Stimulated activated CD4-positive, alpha-beta T cell treated with anti-CD3 and anti-CD28 coated beads, TNF-alpha, amount 100 ng/mL, for 1 hour (primary cell): ENCODE measurements at places on chromosomes 2 and 18.

- no peak for DNase-seq
These were observed 26.9 kb downstream of the ANO7 start for GRCh38 chr2:241215421-241215820.

GRCh38 chr18:58125756-58126155, 81.7 kb downstream of the NEDD4L start:
- DNase-seq = no peak

DNA sequence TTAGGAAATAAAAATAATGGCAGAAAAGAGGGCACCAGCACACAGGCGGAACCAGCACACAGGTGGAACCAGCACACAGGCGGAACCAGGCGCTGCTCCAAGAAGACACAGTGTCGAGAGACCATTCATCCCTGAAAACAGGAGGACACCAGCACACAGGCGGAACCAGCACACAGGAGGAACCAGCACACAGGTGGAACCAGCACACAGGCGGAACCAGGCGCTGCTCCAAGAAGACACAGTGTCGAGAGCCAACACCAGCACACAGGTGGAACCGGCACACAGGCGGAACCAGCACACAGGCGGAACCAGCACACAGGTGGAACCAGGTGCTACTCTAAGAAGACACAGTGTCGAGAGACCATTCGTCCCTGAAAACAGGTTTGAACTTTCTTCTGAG, 115.5 kb upstream of the TMEM18 start:
- no peak for DNase-seq

- no peak for DNase-seq
These were observed 21.5 kb upstream of the CDKL4 start for GRCh38 chr2:39265315-39265714.

GRCh38 chr18:34947711-34948125, 93.5 kb upstream of the MAPRE2 start:
- DNase-seq = no peak

DNA sequence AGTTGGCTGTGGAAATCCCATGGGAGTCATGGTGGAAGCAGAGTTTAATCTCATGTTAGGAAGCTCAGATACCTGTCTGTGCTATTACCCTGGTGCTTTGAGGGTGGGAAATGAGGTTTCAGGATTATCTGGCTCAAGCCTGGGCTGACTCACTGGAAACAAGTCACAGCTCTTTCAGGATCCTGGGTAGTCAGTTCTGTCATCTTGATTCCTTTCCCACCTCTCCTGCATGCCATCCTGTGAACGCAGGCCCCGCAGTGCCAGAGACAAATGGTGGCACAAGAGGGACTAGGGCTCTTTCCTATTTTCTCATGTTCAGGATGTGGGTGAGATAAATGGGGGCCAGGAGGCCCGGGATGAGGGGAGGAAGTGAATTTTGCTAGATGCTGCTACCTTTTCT, 3.7 kb upstream of the FAM136A start:
- DNase-seq = no peak

- no peak for DNase-seq
These were observed 436.0 kb upstream of the CWC22 start for GRCh38 chr2:180442860-180443644.

DNA sequence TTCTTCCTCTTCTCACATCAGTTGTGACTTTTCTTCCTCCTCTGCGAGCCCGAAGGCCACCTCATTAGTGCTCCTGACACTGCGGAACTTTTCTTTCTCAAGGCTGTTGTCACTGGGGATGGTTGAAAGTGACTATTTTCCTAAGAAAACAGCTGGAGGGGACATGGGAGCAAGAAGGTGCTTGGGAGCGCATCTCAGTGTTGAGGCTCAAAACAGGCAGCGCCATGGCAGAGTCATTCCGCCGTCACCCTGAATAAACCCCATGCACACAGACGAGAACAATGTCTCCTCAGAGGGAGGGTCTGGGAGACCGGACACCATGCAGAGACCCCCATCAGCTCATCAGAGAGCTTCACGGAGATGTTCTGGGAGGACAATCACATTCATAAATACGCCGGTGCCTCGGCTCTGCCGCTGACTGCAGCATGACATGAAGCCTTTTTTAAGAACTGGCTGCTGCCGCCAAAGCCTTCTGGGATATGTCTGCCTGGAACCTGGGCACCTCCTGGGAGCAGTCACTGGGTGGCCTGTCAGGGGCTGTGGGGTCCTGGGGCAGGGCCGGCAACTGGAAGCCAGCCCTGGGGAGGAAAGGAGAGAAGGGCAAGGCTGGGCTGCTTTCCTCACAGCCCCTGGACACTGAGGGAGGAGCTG, 19.2 kb downstream of the ATOH8 start:
- DNase-seq = no peak

GRCh38 chr2:143219266-143219665, 90.0 kb downstream of the ARHGAP15 start:
- no peak for DNase-seq

DNA sequence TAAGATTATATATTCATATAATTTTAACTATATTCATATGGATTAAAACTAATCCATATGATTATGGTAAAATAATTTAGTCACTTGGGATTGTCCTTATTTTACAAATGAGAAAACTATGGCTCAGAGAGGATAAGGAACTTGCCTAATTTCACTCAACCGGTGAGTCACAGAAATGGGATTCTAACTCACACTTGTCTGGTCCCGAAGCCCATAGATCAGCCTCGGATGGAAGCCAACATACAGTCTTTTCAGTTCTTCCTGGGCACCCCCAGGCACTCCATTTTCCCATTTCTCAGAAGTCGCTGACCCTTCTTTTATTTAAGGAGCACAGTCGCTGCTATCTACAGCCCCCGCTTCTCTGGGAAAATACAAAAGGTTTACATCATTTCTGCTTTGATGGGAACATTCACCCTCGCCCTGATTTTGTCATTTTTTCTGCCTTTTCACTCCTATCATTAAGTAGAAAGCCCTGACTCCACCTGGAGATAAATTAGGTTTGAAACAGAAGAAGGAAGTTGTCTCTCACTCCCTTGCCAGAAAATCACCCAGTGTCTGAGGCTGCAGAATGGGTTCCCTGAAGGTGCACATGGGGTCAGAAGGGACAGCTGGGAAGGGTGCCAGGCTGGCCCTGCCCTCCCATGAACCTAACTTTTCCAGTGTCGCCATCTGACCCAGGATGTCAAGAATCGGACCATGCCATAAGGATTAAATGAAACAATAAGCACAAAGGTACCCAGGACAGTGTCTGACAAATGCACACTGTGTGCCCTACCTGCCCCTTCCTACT, 36.6 kb downstream of the CYP1B1 start:
- no peak for DNase-seq

- DNase-seq = no peak
These were observed 133.0 kb upstream of the MYO3B start for GRCh38 chr2:170044751-170045478.

DNA sequence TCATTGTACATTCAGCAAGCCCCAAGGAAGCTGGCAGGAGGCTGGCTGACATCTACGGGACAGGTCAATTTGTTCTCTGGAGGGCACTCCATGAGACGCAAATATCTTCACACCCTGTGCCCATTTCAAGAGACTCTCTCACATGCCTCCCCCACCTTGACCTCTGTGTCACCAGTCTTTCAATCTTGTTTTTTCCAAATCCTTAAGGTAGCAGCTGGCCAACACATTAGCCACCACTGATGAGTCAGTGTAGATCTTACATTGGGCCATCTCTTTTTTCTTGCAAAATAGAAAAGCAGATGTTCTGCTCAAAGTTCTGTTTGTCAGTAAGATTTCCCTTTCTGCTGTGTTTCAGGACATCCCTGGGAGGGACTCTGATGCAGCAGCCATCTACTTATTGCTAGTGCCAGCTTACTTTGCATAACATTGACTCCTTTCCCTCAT, 1.7 kb upstream of the DPP4 start:
- DNase-seq = no peak

GRCh38 chr2:17805166-17805565, 11.1 kb upstream of the MSGN1 start:
- DNase-seq = no peak

DNA sequence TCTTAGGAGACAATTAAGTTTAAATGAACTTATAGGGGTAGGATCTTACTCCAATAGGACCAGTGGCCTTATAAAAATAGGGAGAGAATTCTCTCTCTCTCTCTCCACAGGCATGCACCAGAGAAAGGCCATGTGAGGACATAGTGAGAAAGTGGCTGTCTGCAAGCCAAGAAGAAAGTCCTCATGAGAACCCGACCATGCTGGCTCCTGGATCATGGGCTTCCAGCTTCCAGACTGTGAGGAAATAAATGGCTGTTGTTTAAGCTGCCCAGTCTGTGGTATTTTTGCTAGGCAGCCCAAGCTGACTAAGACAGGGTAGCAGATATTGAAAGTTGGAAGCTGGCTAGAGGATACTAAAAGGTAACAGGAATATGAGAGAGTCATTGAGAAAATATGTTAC, 454.0 kb downstream of the NBAS start:
- no peak for DNase-seq

- DNase-seq = no peak
These were observed 14.1 kb downstream of the TLK1 start for GRCh38 chr2:171146633-171147032.

DNA sequence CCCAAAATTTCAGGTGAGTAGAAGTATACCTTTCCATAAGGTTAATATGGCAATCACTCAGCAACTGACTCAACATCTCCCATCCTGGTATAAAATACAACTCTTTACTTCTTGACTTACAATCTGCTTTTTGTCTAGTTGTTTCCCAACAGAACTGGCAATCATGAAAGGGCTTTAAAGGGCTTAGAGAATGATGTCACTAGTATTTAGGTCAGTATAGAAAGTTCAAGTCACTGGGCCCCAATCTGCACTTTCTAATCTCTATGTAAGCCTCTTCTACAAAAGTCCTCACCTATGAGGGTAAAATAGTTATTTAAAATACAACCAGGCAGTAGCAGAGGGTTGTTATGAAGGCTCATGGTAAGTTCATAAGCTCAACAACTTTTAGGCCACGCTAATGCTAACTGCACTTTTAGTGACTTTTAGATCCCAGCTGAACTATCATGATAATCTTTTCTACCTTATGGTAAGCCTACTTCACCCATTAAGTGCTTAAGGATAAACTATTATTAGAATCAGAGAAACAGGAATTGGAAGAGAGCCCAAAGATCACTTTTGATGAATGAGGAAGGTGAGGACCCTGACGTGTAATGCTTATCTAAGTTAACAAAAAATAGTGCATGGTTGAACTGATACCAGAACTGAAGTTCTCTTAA, 79.6 kb downstream of the GORASP2 start:
- no peak for DNase-seq

GRCh38 chr2:156343940-156344301, 11.4 kb upstream of the NR4A2 start:
- no peak for DNase-seq

- no peak for DNase-seq
These were observed 38.4 kb downstream of the YPEL5 start for GRCh38 chr2:30185178-30185577.

GRCh38 chr2:237101118-237101979, 15.7 kb downstream of the COPS8 start:
- DNase-seq = no peak

DNA sequence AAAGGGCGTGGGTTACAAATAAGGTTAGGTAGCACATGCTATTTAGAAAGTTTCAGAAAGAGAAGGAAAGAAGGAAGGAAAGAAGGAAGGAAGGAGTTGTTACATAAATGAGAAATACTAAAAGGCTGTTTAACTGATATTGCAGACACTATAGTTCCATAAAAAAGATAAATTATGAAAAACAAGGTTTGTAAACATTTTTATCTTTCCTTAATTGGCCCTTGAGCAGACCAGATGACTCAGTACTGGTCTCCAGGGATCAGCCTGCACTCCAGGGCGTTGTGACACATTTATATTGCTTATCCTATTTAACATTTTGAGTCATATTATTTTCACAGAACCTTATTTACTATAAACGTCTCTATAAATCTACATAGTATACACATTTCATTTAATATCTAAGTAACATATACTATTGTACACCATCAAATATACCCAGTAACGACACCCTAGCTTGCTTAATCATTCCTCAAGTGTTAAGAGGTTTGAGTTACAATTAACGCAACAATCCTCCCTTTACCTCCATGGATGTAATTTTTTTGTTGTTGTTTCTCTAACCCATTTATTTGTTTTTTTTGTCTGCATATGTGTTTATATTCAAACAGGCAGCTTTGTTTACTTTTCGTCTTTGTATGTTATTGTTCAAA, 2.8 kb upstream of the RAB31 start:
- DNase-seq = no peak

- no peak for DNase-seq
These were observed 25.9 kb upstream of the SULT1C4 start for GRCh38 chr2:108351889-108352288.

- DNase-seq = no peak
These were observed at the start of gene NGEF for GRCh38 chr2:233013027-233013461. Gene NGEF, minus strand, starts transcription at chr2:233013256. Its CDS starts 38,366 bp downstream, at chr2:232974890.

GRCh38 chr2:23645230-23645808, 260.3 kb downstream of the KLHL29 start:
- no peak for DNase-seq

- DNase-seq = no peak
These were observed 223.5 kb downstream of the NEDD4L start for GRCh38 chr18:58267493-58267892.

GRCh38 chr2:116141891-116142474, 1672.5 kb upstream of the DDX18 start:
- DNase-seq = no peak

DNA sequence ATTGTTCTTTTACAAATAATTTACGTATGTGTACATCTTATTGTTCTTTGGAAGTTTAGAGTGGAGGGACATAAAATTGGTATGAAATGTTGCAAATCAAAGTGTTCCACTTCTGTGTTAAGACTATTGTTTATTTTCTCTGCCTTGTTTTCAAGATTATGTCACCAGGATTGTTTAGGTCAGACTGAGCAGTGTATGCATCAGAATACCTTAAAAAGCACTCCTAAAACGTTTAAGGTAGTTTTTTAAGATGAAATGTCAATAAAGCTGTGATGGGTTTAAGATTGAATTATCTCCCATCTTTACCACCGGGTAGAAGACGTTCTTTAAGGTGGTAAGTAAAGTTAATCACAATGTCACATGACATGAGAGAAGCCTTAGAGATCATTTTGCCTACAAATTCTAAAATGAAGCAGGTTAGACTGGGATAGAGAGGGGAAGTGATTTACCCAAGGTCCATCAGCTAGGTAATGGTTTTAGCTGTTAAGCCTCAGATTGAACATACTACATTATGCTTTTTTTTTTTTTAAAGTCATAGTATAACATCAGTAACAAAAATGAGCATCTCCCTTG, 10.6 kb downstream of the VAPA start:
- no peak for DNase-seq

DNA sequence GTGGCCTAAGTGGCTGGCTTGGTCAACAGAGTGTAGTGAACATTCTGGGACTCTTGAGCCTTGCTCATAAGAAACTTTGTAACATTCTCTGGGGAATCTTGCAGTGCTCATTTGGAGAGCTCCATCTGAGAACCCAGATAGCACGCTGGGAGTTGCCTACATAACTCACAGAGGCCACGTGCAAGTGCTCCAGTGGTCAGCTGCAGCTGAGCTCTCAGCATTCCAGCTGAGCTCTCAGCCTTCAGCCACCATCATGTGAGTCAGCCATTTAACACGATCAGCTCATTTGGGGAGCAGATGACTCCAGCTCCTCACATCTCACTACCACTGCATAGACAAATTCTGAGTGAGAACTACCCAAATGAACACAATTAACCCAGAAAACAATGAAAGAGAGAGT, 25.5 kb upstream of the CTNNA2 start:
- no peak for DNase-seq
